ENCODE measurements at places on chromosomes 4 and X.

- no peak for DNase-seq
Observed at GRCh38 chrX:154092371-154092770, 5.1 kb downstream of the MECP2 start.

DNA sequence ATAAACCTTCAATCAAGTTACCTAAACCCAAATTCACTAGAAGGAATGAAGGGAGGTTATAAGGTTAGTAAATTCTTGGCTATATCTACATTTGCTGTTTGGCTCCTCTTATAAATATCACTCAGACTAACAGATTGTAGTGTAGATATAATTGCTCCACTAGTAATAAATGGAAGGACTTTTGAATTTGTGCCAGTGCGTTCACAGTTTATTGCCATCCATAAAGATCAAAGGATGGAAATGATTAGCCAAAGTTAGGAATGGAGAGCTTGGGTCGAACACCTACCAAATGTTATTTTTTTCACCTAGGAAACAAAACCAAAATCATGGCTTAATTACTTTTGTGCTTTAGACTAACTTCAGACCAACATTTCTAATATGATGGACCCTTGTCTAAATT is 9.2 kb downstream of the DTHD1 start:
- DNase-seq: no peak

DNA sequence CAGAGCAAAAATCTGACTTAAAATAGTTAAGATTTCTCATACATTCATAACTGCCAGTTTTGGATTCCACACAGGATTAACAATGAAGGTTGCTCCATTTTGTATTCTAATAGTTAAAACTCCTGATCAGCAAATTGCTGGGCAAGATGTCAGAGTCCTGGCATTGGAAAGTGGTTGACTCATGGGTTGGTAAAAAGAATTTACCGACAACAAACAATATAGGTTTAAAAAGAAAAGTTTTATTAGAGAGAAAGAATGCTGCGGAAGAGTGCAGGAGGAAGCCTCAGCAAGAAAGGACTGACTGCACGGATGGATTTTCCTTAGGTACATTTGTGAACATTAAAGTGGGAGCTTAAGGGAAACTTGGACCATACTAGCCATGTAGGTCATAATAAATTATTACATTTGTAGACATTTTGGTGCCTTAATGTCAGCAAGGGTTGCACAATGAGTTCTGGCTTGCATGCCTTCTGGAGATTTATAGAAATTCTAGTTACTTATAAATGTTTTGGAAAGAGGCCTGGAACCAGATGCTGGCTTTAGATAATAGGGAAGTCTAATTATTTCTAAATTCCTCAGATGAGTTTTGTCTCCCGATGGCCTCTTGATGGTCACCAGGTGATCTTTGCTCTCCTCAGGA is 25.4 kb upstream of the IL2 start:
- no peak for DNase-seq

DNA sequence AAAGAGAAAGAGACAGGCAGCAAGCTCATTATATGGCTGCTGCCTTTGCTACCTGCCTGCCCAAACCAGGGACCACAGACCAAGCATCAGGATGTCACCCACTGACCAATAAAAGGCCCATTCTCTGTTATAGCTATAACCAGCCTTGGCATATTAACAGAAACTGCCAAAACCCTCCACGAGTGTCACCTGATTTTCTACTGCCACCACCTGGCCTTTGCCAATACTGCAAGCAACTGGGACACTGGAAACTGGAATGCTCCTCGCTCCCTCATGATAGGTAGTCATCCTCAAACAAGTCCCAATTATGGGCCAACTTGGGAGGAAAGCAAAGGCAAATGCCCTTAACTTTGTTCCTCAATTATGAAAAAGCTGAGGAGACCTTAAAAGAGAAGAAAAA is 76.0 kb downstream of the SPIN4 start:
- peak; percentile 8 for DNase-seq

- no peak for DNase-seq
Observed at GRCh38 chr4:119490335-119490734, 138.3 kb downstream of the PDE5A start.

GRCh38 chr4:43238008-43238407 is 345.5 kb downstream of the GRXCR1 start:
- DNase-seq: no peak

DNA sequence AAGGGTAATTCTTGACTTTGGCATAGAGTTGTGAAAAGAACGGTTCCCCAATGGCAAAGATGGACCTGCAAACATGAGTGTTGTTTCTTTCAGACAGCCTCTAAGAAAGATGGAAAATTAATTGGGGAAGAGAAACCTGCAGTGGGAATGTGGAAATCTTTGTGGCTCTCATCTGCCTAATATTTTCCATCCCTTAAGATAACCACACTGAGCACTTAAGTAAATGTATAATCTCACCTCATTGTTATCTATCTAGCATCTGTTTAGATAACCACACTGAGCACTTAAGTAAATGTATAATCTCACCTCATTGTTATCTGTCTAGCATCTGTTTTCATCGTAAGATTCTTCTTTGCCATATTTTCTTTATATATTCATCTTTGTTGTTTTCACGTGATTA is 149.3 kb downstream of the NWD2 start:
- DNase-seq: no peak

- peak; percentile 67 for DNase-seq
Observed at GRCh38 chrX:72100051-72100755, 31.5 kb downstream of the RTL5 start.

- DNase-seq: no peak
Observed at GRCh38 chr4:57270346-57270745, 160.2 kb upstream of the IGFBP7 start.

DNA sequence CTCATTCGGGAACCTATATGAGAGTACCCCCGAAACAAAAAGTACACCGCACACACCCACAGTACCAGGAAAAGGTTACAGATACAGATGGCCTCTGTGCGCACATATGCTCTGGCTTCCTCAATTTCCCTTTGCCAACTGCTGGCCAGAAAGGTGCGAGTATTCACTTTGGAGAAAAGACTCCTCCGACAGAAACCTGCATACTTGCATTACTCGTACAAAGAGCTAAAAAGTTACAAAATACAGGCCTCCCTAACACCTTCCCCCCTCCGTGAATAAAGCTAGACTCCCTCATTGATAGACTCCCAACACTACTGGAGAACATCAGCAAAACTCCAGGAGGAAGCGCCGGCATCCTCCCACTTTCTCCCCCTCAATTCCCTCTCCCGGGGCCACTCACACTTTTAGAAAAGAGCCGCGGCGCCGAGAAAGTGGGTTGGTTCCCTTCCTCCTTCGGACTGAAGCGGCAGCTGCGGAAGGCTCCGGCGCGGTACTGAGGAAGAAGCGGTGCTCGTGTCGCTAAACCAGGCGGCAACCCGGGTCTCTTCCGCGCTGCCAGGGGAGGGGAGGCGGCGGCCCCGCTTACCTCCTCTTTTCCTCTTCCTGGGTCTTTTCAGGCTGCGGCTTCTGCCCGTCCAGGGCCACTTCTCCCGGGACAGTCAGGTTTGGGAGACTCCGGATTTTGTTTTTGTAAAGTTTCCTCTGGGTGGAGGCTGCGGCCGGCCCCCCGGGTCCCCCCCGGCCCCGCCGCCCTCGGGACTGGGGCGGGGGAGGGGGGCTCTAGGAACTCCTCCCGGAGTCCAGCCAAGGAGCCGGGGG is 1.1 kb downstream of the FBXW7 start:
- peak; percentile 52 for DNase-seq

GRCh38 chr4:184237612-184238011 is 19.9 kb upstream of the ENPP6 start:
- no peak for DNase-seq

- no peak for DNase-seq
Observed at GRCh38 chr4:184287697-184288255, 70.1 kb upstream of the ENPP6 start.

DNA sequence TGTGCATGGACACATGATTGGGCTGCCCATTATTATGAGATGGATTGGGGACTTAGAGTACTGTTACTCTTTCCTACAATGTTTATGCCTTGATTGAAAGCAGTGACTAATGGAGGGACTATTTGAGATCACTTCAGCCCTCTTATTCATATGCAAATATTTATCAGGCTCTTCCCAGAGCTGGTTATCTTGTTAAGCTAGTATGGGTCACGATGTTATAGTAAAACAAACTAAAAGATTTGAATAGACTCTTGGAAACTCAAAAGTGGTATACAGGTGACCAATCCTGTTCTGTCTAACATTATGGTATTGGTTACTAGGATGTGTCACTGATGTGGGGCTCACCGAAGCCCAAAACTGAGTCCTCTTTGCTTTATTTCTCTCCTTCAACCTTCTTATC is 306.2 kb upstream of the CASK start:
- no peak for DNase-seq

DNA sequence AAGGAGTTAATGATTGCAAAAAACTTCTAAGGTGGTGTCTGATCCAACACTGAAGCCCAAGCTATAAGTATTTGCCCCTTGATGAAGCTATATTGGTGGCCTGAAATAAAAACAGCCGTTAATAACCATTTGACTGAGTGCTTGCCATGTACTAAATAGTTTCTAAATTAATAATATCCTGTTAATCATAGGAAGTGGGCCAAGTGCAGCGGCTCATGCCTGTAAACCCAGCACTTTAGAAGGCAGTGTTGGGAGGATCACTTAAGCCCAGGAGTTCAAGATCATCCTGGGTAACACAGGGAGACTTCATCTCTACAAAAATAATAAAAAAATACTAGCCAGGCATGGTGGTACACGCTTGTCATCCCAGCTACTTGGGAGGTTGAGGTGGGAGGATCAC is 8.3 kb downstream of the NDP start:
- no peak for DNase-seq

DNA sequence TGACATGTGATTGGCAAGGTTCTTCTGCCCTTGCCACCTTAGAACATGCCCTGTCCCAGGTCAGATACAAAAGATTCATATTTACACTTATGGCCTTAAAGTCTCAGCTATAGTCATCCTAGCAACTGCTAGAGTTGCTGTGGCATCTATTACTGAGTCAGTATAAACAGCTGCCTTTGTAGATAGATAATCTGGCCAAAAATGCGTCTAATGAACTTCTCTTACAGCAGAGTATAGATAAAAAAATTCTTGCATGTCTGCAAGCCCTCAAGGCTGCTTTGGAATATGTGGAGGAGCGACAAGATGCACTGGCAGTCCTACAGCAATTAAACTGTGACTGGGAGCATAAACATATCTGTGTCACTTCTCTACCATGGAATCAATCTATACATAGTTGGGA is 1209.7 kb upstream of the PABPC4L start:
- DNase-seq: no peak

DNA sequence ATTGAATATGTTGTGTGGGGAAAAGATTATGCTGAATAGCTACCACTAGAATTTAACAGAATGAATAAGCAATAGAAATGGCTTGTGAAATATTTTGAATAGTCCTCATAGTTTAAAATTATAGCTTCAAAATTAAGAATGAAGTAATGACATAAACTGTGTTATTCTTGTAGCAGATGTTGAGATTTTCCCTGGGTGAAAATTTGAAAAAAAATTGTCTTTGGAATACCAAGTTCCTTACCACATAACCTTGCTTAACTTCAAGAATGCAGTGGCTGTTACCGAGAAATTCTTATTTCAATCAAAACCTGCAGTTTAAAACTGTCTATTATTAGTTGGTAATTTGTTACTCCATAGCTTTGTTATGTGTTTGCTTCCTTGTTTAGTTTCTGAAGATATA is 1268.6 kb downstream of the RAPGEF2 start:
- no peak for DNase-seq

DNA sequence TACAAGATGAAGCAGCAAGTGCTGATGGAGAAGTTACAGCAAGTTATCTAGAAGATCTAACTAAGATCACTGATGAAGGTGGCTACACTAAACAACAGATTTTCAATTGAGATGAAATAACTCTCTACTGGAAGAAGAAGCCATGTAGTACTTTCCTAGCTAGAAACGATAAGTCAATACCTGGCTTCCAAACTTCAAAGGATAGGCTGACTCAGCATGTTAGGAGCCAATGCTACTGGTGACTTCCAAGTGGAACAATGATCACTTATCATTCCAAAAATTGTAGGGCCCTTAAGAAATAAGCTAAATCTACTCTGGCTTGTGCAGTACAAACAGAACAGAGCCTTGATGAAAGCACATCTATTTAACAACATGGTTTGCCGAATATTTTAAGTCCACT is 55.0 kb downstream of the FBXW7 start:
- no peak for DNase-seq

GRCh38 chr4:134518574-134519217 is 317.1 kb upstream of the PABPC4L start:
- DNase-seq: no peak

- DNase-seq: no peak
Observed at GRCh38 chr4:22427675-22428074, 88.2 kb downstream of the ADGRA3 start.

DNA sequence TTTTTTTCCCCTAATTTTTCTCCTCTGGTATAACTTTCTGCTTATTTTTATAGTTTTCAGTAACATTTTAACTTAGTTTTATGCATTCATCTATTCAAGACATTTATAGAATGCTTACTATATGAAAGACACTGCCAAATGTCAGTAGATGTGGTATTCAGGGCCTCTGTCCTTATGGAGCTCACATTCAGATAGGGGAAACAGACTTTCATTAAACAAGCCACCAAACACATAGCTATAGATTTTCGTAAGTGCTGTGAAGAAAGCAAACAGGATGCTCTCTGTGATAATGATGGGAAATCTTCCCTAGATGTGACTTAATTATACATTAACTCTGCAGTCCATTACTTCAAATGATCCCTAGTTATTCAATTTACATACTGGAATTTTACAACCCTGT is 362.0 kb upstream of the FTHL17 start:
- DNase-seq: no peak

GRCh38 chrX:129549124-129549523 is 9.1 kb downstream of the OCRL start:
- DNase-seq: no peak

DNA sequence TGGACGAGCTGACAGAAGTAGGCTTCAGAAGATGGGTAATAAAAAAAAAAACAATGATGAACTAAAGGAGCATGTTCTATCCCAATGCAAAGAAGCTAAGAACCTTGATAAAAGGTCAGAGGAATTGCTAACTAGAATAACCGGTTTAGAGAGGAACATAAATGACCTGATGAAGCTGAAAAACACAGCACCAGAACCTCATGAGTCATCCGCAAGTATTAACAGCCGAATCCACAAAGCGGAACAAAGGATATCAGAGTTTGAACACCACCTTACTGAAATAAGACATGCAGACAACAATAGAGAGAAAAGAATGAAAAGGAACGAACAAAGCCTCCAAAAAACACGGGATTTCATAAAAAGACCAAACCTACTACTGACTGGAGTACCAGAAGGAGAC is 10.5 kb downstream of the NELFA start:
- no peak for DNase-seq

DNA sequence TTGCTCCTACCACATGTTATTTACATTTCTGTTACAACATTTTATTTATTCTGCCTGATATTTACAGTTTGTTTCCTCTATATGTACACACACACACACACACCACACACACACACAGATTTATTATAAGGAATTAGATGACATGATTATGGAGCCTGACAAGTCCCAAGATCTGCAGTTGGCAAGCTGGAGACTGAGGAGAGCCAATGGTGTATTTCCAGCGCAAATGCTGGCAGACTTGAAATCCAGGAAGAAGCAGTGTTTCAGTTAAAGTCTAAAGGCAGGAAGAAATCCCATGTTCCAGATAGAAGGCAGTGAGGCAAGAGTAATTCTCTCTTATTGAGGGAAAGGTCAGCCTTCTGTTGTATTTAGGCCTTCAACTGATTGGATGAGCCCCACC is 1.8 kb upstream of the KLHL4 start:
- no peak for DNase-seq

- DNase-seq: no peak
Observed at GRCh38 chr4:105280338-105281123, 133.9 kb downstream of the TET2 start.
